ENCODE measurements at places on chromosomes 3 and 15.

DNA sequence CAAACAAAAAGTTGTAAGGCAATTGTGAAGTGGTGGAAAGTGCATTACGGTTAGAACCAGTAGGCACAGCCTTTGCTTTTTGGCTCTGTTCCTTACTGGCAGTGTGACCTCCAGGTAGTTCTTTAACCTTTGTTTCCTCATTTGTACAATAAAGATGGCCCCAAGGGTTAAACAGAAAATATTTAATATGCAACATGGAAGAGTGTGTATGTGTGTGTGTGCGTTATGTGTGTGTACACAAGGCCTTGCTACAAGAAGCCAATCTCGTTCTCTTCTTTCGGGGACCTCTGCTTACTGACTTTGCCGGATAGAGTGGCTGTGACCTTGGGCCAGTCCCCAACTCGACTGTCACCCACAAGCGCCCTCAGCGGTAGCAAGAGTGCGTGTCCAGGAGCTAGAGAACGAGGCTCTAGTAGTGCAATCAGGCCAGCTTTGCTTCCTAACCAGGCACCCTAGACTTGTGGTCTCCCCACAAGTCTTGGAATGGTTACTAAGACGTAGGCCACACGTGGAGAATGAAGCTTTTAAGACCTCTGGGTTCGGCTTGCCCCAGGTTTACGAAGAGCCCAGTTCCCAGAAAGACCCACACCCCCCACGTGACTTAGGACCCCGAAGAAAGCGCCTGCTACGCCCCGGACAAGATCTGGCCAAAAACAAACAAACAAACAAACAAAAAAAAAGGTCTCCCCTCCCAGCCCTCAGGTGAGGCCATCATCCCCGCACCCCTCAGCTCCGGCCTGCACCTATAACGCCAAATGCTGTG is 593 bp downstream of the CIAO2A start:
- DNase-seq = peak; percentile 54

GRCh38 chr3:61978460-61979419 is 394.6 kb downstream of the FEZF2 start:
- no peak for DNase-seq

DNA sequence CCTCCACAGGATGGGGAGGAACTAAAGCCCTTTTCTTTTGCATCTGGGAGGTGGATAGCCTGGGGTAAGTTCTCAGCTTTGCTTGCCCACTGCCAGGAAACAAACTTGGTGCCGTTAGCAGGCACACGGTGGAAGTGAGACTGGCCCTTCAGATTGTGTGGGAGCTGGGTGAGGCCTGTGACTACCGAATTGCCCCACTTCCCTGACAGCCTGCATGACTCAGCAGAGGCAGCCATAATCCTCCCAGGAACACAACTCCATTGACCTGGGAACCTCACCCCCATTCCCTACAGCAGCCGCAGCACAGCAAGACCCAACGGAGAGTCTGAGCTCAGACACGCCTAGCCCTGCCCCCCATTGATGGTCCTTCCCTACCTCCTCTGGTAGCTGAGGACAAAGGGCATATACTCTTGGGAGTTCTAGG is 282.6 kb downstream of the KLF13 start:
- no peak for DNase-seq

- DNase-seq = no peak
Observed at GRCh38 chr3:149382101-149382467, 4.6 kb upstream of the TM4SF1 start.

GRCh38 chr15:69609176-69609575 is 156.6 kb downstream of the RPLP1 start:
- no peak for DNase-seq
